K562 (cell line): ENCODE measurements at places on chromosomes 3 and 15.
A peak's percentile ranks its signal among the peaks of the same experiment; 100 is the strongest.

DNA sequence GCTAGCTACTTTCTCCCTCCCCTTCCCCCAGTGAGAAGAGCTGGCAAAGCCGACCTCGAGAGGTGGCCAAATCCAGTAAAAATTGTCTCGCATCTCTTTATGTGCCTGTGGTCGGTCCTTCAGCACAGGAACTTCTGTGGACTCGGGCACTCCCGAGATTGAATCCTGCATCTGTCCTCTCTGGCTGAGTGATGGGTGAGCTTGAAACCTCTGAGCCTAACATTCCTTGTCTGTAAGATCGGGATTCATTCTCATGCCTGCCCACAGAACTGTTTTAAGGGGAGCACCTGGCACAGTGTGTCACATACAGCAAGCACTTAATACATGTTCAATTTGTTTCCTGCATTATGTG lies 11.3 kb downstream of the CX3CR1 start:
- H3K27me3 ChIP-seq, result peaks cover 53% of the 10 kb centered on the region
- DNase-seq, result no peak
- no peaks in the 10 kb centered on the region for H3K36me3 ChIP-seq
- H3K4me1 ChIP-seq, result no peaks in the 10 kb centered on the region; the same call in 1 of the 2 replicates

DNA sequence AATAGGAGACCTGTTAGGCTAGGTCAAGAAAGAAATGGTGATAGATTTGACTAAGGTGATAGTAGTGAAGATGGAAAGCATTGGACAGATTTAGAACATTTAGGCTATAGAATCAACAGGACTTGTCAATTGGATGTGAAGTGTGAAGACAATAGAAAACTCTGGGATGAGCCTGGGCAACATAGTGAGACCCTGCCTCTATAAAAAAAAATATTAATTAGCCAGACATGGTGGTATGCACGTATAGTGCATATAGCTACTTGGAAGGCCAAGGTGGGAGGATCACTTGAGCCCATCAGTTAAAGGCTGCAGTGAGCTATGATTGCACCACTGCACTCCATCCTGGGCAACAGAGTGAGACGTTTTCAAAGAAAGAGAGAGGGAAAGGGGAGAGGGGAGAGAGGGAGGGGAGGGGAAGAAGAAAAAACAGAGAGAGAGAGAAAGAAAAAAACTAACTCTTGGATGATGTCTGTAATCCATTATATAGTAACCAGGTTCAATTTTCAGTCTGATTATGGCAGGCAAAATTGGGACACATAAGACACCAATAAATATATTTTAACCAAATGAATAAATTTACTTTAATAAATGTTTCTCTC lies 9.6 kb downstream of the SENP8 start:
- no peak overlapping the region for H3K4me3 ChIP-seq
- DNase-seq, result no peak
- H3K27me3 ChIP-seq, result no peaks in the 10 kb centered on the region
- H3K4me1 ChIP-seq, result no peaks in the 10 kb centered on the region

- H3K36me3 ChIP-seq, result no peaks in the 10 kb centered on the region
- no peak overlapping the region for H3K27ac ChIP-seq
Measured at GRCh38 chr15:71975816-71976150, 142.2 kb downstream of the MYO9A start.

DNA sequence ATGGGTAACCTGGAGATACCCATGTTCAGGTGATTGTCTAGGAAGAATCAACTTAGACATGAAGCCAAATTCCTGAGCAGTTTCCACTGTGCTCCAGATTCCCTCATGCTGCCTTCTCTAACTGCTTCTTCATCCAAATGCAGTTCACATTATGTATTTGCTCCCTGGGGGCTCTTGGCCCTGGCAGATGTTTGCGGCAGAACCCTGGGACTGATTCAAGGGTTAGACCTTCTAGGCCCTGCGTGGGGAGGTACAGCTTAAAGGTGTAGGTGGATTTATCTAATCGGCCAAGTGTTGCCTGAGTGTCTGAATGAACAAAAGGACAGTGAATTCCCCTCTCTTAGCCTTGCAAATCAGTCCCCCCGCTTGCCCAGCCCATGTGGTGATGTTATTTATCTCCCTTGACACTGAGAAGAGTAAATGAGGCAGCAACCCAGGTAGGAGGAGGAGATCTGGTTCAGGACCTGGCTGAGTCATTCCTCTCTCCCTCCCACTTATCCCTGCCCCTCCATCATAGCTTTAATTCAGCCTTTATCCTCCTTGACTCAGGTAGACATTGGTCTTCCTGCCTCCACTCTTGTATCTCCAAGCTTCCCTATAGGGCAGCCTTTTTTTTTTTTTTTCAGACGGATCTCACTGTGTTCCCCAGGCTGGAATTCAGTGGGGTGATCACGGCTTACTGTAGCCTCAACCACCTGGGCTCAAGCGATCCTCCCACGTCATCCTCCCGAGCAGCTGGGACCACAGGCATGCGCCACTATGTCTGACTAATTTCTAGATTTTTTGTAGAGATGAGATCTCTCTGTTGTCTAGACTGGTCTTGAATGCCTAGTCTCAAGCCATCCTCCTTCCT lies 54.8 kb downstream of the MAGEF1 start:
- H3K27me3 ChIP-seq, result peaks cover 66% of the 10 kb centered on the region
- no peak for DNase-seq
- H3K36me3 ChIP-seq, result no peaks in the 10 kb centered on the region
- H3K4me3 ChIP-seq, result no peak overlapping the region

- H3K36me3 ChIP-seq, result no peaks in the 10 kb centered on the region
- DNase-seq, result no peak
- peaks cover 11% of the 10 kb centered on the region; the same call in 1 of the 2 replicates for H3K4me1 ChIP-seq
- no peak overlapping the region for H3K27ac ChIP-seq
- H3K4me3 ChIP-seq, result no peak overlapping the region
Measured at GRCh38 chr3:139225548-139225947, 118.3 kb upstream of the MRPS22 start.

DNA sequence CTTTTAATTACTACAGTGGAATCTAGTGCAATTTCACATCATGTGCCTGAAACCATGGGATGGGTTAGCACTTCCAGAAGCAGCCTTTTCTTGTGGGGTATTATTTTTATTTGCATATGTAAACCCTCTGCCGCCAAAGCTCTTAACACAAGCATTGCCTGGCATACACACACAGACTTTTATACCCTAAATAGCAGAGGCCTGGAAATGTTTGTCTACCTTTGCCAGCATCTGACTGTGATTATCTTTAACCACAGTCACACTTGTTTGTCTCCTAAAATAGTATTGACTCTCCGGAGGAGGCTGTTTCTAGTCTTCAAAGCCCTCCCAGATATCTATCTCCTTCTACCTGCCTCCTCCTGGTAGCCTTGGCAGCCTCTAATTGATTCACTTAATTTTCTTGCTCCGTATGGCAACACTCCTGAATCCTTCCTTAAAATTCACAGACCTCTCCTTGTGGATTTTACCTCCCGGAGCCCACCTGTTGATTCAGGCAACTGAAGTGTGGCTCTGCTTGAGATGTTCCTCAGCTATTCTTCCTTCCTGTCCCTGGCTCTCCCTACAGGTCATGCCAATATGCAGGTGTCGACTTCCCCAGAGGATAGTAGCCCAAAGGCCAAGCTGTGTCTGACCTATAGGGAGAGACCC lies 127.1 kb upstream of the UMPS start:
- no peak overlapping the region for H3K27ac ChIP-seq
- H3K4me3 ChIP-seq, result no peak overlapping the region
- H3K36me3 ChIP-seq, result no peaks in the 10 kb centered on the region
- DNase-seq, result no peak
- no peaks in the 10 kb centered on the region for H3K27me3 ChIP-seq

DNA sequence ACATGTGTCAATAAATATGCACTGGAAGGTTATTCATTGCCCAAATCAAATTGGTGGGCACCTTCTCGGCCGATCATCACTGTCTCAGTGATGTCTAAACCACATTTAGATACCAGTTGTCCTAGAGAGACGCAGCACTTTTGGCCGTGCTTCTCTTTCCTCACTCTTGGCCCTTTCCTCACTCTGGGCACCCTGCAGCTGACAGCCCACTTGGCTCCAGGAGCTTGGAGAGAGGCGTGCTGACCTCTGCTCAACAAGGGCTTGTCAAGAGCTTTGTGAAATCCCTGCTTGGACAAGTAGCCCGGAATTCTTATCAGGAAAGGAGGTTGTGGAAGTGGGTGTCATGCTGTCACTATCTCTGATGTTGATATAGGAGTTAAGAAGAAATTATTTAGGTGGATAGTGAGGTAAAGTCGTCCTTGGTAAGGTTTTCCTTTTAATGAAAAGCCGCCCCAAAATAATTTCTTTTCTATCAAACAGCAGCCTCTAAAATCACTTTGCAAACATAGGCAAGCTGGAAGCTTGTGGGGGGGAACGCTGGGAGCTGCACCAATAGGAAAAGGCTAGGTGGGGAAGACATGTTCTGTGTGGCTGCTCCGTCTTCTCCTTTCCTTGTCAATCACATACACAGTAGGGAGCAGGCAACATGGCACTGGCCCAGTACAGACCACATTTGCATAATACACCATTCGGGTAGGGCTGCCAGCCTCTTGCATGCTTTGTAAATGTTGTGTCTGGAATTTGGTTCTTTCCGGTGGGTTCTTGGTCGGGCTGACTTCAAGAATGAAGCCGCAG lies 126.8 kb upstream of the UBE3A start:
- no peak overlapping the region for H3K4me3 ChIP-seq
- no peaks in the 10 kb centered on the region for H3K27me3 ChIP-seq
- H3K27ac ChIP-seq, result no peak overlapping the region
- no peak for DNase-seq

- H3K27me3 ChIP-seq, result no peaks in the 10 kb centered on the region
- H3K4me1 ChIP-seq, result peaks cover 8% of the 10 kb centered on the region; the same call in 1 of the 2 replicates
- H3K27ac ChIP-seq, result no peak overlapping the region
Measured at GRCh38 chr15:63482874-63483323, 21.5 kb upstream of the USP3 start.

DNA sequence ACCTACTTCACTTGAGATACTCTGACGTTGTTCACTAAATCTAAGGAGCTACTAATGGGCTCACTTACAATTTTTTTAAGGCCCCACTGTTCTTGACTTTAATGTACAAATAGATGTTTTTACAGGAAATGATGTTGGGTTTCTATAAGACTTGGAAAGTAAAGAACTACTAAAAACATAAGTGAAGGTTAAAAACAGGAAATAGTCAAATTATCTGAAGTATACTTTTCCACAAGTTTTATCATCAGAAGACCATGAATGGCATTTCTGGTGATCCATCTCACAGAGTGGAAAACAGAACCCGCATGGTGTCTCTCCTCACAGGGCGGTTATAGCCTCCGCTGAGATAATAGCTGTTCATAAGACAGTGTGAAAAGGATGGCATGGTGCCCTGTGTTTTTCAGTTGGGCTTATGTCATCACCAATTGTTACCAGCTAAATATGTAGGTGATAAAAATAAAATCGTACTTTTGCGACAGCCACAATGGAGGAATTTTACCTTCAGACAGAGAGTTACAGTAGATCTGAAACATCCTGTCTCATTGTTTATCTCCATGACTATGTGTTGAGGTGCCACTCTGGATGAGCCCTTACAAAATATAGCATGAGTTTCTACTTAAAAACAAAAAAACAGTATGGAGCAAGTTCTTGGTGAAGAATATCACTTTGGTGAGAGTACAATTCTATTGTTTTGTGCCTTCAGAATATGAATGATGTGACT lies 462.4 kb downstream of the RAP2B start:
- H3K36me3 ChIP-seq, result no peaks in the 10 kb centered on the region
- no peak overlapping the region for H3K27ac ChIP-seq
- H3K4me1 ChIP-seq, result no peaks in the 10 kb centered on the region
- no peaks in the 10 kb centered on the region for H3K27me3 ChIP-seq

DNA sequence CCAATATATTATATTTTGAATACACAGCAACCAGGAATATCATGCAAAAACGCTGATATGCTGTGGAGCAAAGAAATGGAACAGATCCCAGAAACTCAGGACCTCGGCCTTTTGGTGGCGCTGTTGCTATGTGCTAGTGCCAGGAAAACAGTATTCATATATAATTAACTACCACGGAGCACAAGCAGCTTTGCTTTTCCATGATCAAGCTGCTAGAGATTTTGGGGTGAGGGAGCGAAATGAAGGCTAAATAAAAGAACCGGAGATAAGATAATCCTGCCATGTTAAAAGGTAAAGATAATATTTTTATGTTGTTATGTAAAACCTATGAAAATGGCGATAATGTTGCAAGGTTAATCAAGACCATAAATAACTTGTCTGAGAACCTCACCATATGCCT lies 157.7 kb upstream of the FAM3D start:
- H3K36me3 ChIP-seq, result peaks cover 33% of the 10 kb centered on the region; the same call in 2 of the 3 replicates
- DNase-seq, result peak; percentile 20
- no peaks in the 10 kb centered on the region for H3K4me1 ChIP-seq
- H3K4me3 ChIP-seq, result no peak overlapping the region
- H3K27me3 ChIP-seq, result no peaks in the 10 kb centered on the region

DNA sequence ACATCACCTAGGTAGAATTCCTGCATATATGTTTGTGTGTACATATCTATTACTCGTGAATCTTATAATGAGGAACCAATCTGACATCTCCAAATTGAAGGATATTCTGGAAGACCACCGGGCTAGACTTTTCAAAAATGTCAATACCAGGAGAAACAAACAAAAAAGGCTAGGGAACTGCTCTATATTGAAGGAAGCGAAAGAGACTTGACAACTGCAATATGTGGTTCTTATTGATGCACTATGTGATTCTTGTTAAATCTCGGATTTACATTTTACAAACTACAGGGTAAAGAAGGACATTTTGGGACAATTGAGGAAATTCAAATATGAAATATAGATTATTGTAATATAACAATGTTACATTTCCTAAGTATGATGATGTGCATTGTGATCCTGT lies 137.5 kb upstream of the CCDC54 start:
- no peak overlapping the region for H3K27ac ChIP-seq
- H3K4me1 ChIP-seq, result no peaks in the 10 kb centered on the region; the same call in 2 of the 3 replicates
- no peaks in the 10 kb centered on the region; the same call in 1 of the 2 replicates for H3K27me3 ChIP-seq
- H3K36me3 ChIP-seq, result no peaks in the 10 kb centered on the region
- no peak for DNase-seq

DNA sequence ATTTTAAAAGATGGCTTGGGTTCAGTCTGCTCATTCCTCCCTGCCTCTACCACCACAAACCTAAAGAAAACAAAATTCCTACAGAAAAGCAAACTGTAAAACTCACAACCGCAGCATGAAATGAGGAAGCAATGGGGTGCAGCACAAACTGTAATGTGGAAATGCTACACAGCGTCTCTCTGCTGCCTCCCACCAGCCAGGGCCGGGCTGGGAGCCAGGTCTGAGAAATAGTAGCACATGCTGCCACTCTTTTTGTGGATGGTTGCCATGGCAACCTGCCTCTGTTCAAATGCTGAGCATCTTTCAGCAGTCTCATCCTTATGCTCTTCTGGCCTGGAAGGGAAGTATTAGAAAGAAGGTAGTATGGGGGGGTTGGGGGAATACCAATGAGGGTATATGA lies 55.4 kb downstream of the EOMES start:
- no peaks in the 10 kb centered on the region for H3K36me3 ChIP-seq
- no peak for DNase-seq
- H3K27me3 ChIP-seq, result no peaks in the 10 kb centered on the region
- no peak overlapping the region for H3K4me3 ChIP-seq
- H3K4me1 ChIP-seq, result no peaks in the 10 kb centered on the region
